Fibroblast of skin of abdomen (primary cell): ENCODE measurements at places on chromosomes 5 and 9.

- DNase-seq, result peak; percentile 70
Observed at GRCh38 chr9:78014776-78015175, 16.8 kb downstream of the GNAQ start.

GRCh38 chr9:106879439-106879882 is 16.5 kb downstream of the ZNF462 start:
- DNase-seq, result no peak

DNA sequence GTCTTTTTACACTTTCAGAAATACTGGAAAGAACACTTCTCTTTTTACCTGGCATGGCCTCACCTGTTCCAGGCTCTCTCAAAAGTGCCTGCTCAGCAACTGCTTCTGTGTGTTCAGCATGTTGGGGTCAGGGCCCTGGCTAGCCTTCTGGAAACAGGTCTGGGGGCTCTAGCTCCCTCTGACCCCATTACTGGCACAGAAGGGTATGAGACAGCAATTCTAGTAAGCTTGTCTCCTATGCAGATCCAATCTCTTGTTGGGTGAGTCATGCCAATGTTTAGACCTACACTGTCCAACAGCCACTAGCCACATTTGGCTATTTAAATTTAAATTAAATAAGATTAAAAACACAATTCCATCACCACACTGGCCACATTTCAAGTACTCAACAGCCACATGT is 80.8 kb downstream of the MAPKAP1 start:
- peak; percentile 24 for DNase-seq

DNA sequence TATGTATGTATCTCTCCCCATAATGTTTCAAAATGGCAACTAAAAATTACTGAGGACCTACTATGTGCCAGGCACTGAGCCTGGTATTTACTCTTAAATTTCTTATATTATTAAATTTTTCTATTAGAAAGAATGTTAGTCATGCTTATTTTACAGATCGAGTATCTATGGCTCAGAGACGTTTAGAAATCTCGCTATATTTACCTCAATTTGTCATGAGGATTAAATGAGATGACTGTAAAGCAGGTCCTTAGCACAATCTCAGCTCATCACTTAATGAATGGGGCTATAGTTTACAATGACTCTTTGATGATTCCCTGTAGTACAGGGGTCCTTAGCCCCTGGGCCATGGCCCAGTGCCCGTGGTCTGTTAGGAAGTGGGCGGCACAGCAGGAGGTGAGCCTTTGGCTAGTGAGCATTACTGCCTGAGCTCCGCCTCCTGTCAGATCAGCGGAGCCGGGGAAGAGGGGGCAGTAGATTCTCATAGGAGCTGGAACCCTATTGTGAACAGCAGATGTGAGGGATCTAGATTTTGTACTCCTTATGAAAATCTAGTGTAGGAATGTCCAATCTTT is 15.5 kb downstream of the ENC1 start:
- no peak for DNase-seq

GRCh38 chr9:81717061-81717746 is 27.9 kb upstream of the TLE1 start:
- DNase-seq, result no peak

GRCh38 chr5:40486437-40487275 is 193.1 kb upstream of the PTGER4 start:
- DNase-seq, result no peak

GRCh38 chr5:160020964-160021363 is 12.0 kb downstream of the TTC1 start:
- DNase-seq, result no peak

DNA sequence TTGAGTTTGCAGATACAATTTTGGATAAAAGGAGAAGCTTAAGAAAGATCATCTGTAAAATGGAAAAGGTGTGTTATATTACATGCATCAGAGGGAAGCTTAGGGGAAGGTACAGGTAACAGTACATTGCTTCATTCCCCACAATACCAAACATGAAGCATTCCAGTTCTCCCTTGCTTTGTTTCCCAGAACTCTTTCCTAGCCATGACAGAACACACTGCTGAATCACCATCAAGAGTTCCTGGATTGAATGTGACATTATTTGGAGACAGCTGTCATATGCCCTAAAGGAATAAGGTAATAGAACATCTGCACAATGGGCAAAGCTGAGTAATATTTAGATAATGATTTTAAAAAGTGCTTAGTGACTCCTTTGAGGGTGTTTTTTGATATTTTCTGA is 303.5 kb upstream of the ST8SIA4 start:
- no peak for DNase-seq

- DNase-seq, result no peak
Observed at GRCh38 chr5:149367972-149368645, 10.3 kb downstream of the PCYOX1L start.

DNA sequence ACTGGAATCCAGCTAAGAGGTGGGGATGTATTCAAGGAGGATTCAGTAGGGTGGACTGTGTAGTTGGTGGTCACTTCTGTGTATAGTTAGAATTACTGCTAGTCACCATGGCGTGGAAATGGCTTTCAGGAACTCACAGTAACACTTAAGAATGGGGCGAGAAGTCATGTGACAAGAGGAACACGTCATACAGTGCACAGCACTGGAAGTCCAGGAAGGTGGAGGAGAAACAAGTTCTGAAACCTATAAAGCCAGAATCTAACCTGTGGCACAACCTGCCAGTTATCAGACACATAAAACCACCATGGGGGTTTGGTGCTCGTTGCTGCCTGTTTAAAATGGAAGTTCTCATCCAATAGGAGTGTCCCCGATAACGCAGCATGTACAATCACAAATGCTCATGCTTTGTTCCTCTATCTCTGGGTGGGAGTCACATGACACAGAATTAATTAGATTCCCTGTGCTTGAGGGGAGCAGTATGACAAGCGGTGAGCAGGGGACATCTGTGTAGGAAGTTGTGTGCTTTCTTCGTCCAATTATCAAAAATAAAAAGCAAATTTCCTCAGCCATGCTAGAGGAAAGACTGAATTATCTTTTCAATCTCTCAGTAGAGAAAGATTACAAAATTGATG is 193.0 kb downstream of the SPOCK1 start:
- DNase-seq, result no peak

DNA sequence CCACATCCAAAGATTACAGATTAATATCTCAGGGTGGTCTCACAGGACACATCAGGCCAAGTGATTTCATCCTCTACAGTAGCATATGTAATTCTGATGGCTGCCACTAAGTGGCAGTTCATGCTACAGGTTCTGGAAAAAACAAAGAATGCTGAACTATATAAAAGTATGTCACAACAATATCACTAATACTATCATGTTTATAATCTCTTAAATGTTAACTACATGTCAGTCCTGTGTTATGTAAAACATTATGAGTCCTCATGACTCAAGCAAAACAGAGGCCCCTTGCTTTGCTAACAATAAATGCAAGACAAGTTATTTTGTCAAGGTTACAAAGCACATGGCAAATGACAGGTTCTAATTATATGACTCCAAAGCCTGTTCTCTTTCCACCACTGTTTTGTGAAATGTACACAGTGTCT is 233.2 kb downstream of the FBXL17 start:
- peak; percentile 21 for DNase-seq

GRCh38 chr5:33146881-33147280 is 293.9 kb upstream of the TARS1 start:
- no peak for DNase-seq

- DNase-seq, result no peak
Observed at GRCh38 chr5:89615839-89616518, 733.0 kb upstream of the MEF2C start.

DNA sequence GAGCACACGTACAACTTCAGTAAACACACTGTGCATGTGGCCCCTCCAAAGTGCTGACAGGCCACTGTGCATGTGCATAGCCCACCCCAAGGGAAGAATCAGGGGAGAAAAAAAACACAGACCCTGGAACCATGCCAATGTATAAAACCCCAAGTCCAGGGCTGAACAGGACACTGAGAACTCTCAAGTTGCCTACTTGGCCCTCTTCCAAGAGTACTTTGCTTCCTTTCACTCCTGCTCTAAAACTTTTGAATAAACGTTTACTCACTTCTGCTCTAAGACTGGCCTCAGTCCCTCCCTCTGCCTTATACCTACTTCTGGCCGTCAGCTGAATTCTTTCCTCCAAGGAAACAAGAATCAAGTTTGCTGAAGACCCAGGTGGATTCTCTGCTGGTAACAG is 77.7 kb upstream of the NFIB start:
- no peak for DNase-seq

GRCh38 chr9:78612091-78612490 is 315.2 kb downstream of the PSAT1 start:
- DNase-seq, result peak; percentile 84
